ENCODE measurements at places on chromosomes 3 and 15. TPM values are rescaled to one million over a fixed set of nuclear protein-coding genes. Genes with fewer than 3 reads are reported as not detected.

DNA sequence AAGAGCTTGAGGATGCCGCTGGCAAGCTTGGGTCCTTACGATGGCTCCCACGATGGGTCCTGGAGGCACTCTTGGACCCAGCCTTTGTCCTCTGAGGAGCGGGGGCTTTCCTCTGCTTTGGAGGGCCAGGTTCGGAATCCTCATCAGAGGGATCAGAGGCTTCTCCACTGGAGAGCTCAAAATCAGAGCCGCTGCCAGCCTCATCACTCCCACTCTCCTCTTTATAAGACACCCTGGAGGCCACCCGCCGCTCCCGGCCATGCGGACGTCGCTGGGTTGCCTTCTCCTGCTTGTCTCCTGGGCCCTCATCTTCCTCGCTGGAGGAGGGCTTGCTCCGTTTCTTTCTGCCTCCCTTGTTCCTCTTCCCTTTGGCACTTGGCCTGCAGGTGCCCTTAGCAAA lies 20.0 kb downstream of the XPC start:
- DNase-seq = no peak
- H3K36me3 ChIP-seq = peaks cover 89% of the 10 kb centered on the region
- H3K4me3 ChIP-seq = no peak overlapping the region
- no peaks in the 10 kb centered on the region for H3K4me1 ChIP-seq
- no peaks in the 10 kb centered on the region for H3K27me3 ChIP-seq
- H3K27ac ChIP-seq = no peak overlapping the region

DNA sequence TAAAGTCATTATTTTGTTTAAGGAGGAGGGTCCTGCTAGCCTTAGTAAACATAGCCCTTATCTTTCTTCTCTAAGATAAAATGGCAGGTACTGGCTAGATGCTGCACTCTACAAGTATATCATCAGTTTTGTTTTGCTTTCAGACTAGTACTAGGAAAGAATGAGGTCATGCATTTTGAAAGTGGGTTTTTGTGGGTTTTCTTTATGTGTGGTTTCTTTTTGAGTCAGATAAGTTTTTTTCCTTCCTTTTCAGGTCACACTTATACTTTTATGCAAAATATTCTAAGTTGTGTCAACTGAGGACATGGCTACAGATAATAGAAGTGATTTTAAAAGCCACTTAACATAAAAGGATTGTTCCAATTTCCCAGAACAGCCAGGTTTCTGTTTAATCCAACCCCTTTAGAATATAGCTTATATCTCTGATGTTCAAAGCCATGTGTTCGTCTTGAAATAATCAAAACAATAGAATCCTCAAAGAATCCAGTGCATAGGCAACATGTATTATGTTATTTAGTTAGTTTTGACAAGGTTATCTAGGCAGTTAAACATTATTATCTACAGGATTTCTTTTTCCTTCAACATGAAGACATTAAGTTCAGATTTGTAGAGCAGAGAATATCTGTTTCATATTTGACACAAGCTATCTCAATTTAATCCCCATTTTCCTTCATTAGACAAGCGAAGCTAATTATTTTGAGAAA lies 406.2 kb downstream of the RBMS3 start:
- no peak overlapping the region for H3K4me3 ChIP-seq
- DNase-seq = no peak
- H3K27ac ChIP-seq = no peak overlapping the region
- H3K4me1 ChIP-seq = peaks cover 7% of the 10 kb centered on the region
- H3K27me3 ChIP-seq = no peaks in the 10 kb centered on the region
- H3K36me3 ChIP-seq = no peaks in the 10 kb centered on the region

Gene KLHL6
- total RNA-seq = 0.40 TPM

Gene RETNLB
- not detected for total RNA-seq

Gene CDC25A
- 40.9 TPM for total RNA-seq

Gene SUSD5
- 2.8 TPM for total RNA-seq

GRCh38 chr15:38691965-38692788 lies 127.6 kb upstream of the RASGRP1 start:
- no peak overlapping the region for H3K4me3 ChIP-seq
- H3K4me1 ChIP-seq = no peaks in the 10 kb centered on the region
- peaks cover 96% of the 10 kb centered on the region for H3K27me3 ChIP-seq

- no peaks in the 10 kb centered on the region for H3K36me3 ChIP-seq
- no peaks in the 10 kb centered on the region for H3K27me3 ChIP-seq
- DNase-seq = peak; percentile 88
- no peaks in the 10 kb centered on the region for H3K4me1 ChIP-seq
- no peak overlapping the region for H3K27ac ChIP-seq
- H3K4me3 ChIP-seq = no peak overlapping the region
These were observed 14.0 kb downstream of the VILL start for GRCh38 chr3:38004415-38005075.

DNA sequence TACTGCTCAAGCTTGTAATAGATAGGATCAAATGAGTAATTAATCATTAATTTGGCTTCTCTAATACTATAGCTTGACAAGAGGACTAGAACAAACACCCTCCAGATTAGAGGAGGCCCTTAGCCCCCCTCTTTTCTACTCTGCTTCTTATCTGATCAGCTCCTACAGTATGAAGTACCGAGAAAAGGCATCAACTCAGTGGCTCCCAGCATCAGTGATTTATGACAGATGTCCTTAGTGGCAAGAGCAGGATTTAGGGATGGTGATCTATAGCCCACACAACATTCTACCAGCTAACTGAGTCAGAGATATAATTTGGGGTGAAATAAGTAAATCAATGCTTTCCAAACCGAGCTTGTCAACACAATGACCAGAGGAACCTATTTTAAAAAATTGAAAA lies 541.1 kb downstream of the NLGN1 start:
- no peak overlapping the region for H3K27ac ChIP-seq
- DNase-seq = no peak
- no peaks in the 10 kb centered on the region for H3K27me3 ChIP-seq
- no peak overlapping the region for H3K4me3 ChIP-seq

- DNase-seq = no peak
- H3K36me3 ChIP-seq = no peaks in the 10 kb centered on the region
- no peak overlapping the region for H3K4me3 ChIP-seq
These were observed 346.8 kb downstream of the SOX2 start for GRCh38 chr3:182058488-182058887.

- H3K27ac ChIP-seq = no peak overlapping the region
- H3K4me1 ChIP-seq = no peaks in the 10 kb centered on the region
- DNase-seq = no peak
- H3K4me3 ChIP-seq = no peak overlapping the region
- no peaks in the 10 kb centered on the region for H3K36me3 ChIP-seq
These were observed 24.7 kb downstream of the CHST14 start for GRCh38 chr15:40495516-40495915.

- no peak for DNase-seq
- no peaks in the 10 kb centered on the region for H3K27me3 ChIP-seq
- H3K4me3 ChIP-seq = no peak overlapping the region
- H3K27ac ChIP-seq = no peak overlapping the region
- H3K36me3 ChIP-seq = no peaks in the 10 kb centered on the region
These were observed 9.2 kb upstream of the EIF2B5 start for GRCh38 chr3:184126006-184126405.

DNA sequence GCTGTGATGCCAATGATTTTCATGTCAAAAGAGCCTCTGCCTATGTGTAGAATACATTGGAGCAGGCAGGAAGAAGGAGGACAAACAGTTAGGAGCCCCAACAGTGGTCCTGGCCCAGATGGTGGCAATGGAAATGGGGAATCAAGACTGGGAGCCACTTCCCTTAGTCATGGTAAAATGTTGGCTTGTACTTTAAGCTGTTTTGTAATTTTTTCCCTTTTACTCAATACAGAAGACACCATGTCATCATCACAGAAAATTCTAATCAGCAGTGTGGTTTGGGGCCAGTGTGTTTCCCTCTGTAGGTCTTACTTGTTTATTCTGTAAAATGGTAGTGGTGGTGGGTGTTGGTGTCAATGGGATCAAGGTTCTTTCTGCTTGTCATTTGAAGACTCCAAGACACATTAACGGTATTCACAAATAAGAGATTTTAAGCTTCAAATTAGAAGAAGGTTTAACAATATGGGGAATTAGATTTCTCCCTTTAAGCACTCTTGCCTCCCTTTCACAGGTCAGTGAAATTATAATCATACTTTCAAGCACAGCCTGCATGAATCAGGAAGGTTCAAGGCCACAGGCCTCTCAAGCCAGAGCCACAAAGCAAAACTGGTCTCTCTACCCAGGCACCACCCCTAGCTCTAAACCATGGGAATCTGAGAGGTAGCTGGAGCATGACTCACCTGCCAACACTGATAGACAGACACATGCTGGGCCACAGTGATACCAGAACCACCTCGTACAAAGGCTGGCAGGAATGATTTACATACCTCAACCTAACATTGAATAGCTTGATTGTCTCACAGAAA lies 24.9 kb downstream of the SIAH2 start:
- H3K36me3 ChIP-seq = peaks cover 7% of the 10 kb centered on the region
- peak; percentile 90 for DNase-seq

Gene TMA7
- 329 TPM for total RNA-seq

DNA sequence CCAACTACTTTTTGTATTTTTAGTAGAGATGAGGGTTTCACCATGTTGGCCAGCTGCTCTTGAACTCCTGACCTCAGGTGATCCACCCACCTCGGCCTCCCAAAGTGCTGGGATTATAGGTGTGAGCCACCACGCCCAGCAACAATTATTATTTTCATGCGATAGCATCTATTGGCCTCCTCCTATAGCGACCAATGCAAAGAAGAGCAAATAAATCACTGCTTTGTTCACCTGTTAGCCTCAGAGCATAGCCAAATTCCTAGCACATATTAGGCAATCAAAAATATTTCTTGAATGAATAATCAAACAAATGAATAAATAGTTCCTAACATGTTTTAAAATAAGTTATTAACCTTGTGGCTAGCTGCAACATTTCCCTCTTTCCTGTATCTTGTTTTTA lies 36.8 kb upstream of the TNFSF10 start:
- no peak overlapping the region for H3K4me3 ChIP-seq
- no peaks in the 10 kb centered on the region for H3K36me3 ChIP-seq
- no peak for DNase-seq

DNA sequence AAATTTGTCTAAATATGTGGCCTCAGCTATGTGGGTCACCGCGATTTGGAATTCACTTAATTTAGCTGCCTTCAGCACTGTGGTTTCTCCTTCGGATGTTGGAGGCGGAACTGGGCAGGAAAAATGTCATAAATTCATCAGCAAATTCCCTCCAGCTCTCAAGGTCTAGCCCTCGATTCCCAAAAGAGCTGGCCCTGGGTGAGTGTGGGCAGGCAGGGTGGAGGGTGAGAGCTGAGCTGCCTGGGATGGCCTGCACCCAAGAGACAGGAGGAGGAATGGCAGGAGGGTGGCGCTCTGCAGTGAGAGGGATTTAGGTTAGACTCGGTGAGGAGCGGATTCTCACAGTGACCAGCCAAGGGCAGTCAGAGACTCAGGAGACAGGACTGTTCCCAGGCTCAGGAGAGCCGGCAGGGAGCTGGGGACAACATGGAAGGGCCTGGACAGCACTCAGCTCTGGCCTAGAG lies 57.1 kb downstream of the FEM1B start:
- no peak for DNase-seq
- no peaks in the 10 kb centered on the region for H3K27me3 ChIP-seq
- no peak overlapping the region for H3K27ac ChIP-seq
- H3K4me3 ChIP-seq = no peak overlapping the region
- no peaks in the 10 kb centered on the region for H3K36me3 ChIP-seq

Gene PSTPIP1
- total RNA-seq = 0.29 TPM

DNA sequence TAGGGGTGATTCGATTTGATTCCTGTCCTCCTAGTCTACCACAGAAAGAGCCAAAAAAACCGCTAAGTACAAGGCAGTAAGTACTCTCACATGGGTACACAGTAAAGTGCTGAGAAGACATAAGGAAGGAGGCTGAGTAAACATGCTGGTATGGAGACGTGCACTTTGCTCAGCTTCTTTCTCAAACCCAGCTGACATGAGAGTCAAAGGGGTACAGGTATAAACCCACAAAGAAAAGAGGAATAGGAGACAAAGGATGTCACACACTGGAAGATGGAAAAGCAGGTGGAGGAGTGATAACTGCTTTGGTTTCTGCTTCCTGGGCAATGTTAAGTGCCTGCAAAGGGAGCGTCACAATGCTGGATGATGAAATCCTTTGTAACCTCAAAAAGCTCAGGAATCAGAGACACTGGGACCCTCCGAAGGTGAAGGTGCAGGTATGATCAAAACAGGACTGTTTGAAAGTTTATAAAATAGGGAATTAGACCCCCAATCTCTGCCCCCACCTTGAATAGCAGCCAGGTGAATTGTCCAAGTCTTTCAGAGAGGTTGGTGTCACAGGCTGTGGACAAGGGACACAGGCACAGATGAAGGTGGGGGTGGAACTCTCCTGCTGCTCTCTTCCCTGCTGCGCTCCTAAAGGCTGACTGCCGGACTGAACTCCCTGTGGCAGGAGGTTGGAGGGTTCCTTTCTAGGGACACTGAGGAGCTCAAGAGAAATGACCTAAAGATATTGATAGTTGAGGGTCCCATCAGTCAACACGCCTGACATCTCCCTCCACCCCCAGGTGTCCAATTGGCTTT lies 101.8 kb downstream of the RAB11A start:
- H3K4me1 ChIP-seq = no peaks in the 10 kb centered on the region
- H3K27ac ChIP-seq = no peak overlapping the region
- no peaks in the 10 kb centered on the region for H3K36me3 ChIP-seq
- no peak overlapping the region for H3K4me3 ChIP-seq

DNA sequence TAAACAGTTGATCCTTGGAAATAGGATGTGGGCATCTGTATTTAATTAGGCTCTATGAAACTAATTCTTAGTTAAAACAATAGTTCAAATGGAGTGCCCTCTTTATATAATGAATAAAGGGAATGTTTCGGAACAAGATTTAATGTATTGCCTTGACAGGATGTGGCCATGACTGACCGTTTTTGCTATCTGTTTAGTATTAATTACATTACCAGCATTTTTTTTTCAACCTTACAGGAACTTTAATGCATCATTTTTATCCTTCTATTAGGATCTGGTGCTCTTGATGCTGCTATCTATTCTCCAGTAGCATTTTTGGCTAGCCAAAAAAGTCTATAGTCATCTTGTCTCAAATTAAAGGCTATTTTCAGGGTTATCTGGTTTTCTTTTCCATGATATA lies 340.9 kb downstream of the GRM7 start:
- H3K27ac ChIP-seq = no peak overlapping the region
- H3K36me3 ChIP-seq = no peaks in the 10 kb centered on the region
- H3K4me3 ChIP-seq = no peak overlapping the region
- H3K4me1 ChIP-seq = no peaks in the 10 kb centered on the region
- no peak for DNase-seq
- no peaks in the 10 kb centered on the region for H3K27me3 ChIP-seq

Gene GOLGA8M
- 0.70 TPM for total RNA-seq

Gene GOLGA8J
- 0.44 TPM for total RNA-seq

GRCh38 chr15:33994005-33994615 lies 25.8 kb downstream of the CHRM5 start:
- H3K27ac ChIP-seq = no peak overlapping the region
- H3K4me3 ChIP-seq = no peak overlapping the region
- no peaks in the 10 kb centered on the region for H3K27me3 ChIP-seq
- H3K36me3 ChIP-seq = peaks cover 4% of the 10 kb centered on the region

Gene TMOD2
- total RNA-seq = 2.5 TPM

Gene MYLK
- 8.2 TPM for total RNA-seq

- no peak overlapping the region for H3K4me3 ChIP-seq
- no peaks in the 10 kb centered on the region for H3K4me1 ChIP-seq
- H3K36me3 ChIP-seq = no peaks in the 10 kb centered on the region
- H3K27ac ChIP-seq = no peak overlapping the region
These were observed 228.1 kb downstream of the CPNE4 start for GRCh38 chr3:131806736-131807135.

GRCh38 chr15:39783244-39783820 lies 691 bp upstream of the FSIP1 start:
- H3K4me1 ChIP-seq = no peaks in the 10 kb centered on the region
- H3K4me3 ChIP-seq = peak overlapping the region; percentile 99
- no peaks in the 10 kb centered on the region for H3K27me3 ChIP-seq
- no peak for DNase-seq
- peak overlapping the region; percentile 86 for H3K27ac ChIP-seq

Gene OR5K4
- not detected for total RNA-seq

All from endodermal cell (in vitro differentiated cells).